ENCODE measurements at places on chromosomes 6 and 20.
A peak's percentile ranks its signal among the peaks of the same experiment; 100 is the strongest.

DNA sequence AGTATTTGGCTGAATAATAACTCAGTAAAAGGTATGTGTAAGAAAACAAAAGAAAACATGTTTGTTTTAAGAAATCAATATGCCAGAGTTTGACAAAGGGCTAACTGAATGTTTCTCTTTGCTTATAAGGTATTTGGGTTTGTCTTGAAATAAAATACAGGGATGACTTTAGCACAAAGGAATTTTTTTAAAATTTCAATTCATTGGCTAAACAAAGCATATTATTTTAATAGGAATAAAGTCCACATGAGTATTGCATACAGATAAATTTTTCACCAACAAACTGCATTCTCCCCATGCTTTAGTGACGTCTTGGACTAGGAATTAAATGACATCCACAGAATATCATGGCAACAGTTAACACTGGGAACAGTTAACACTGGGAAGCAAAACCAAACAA, 480.0 kb upstream of the JAG1 start:
- DNase-seq: no peak

DNA sequence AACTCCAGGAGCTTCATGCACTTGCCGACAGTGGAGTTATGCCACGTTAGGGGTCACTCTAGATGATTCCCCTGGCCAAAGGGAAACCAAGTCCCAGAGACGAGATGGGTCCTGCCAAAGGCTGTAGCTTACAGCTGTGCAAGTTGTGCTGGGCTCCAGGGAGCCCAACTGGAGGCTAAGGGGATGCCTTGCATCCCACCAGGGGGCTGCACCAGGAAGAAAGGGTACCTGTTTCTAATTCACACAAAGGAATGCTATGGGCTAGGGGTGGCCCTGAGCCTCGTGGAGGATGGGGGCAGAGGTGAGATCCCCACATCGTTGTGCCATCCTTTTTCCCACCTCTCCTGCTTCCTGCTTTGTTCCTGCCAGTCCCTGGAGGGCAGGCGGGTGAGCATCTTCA, 23.7 kb upstream of the SCRT2 start:
- DNase-seq: no peak

DNA sequence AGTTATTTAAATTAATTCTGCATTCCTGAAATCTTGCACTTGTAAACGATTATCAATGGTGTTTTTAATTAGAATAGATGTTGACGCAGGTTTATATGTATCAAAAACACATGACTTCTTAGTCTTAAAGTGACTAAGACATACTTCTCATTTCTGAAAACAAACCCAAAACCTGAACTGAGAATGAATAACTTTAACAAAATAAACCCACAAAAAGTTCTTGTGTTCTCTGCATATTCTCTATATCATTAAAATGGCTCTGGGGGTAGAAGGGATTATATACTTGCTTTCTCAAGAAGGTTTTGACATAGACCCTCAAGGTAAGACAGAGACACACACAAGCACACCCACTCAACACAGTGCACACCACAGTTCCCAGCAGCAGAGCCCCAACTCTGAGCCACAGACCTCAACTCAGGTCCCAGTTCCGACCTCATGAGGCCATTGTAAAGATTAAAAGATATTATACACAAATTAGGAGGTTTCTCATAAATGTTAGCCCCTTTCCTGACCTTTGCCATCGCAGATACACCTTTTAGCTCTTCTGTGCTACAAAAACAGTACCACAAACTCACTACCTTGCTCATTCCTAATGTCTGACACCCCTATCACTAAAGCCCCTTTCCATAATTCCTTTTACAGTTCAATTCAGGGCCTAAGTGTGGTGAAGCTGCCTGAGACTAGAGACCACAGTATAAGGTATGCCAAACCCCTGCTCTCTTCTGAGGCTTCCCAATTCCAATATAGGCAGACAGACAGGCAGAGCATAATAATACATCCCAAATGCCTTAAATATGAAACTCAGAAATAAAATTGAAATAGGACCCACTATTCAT, 267.8 kb downstream of the PTPRK start:
- no peak for DNase-seq

- no peak for DNase-seq
These were observed 131.4 kb downstream of the BTBD3 start for GRCh38 chr20:12049125-12049524.

GRCh38 chr20:62352402-62353288, 14.5 kb downstream of the LAMA5 start:
- DNase-seq: peak; percentile 87

- no peak for DNase-seq
These were observed 110.0 kb downstream of the GPX5 start for GRCh38 chr6:28635547-28636158.

GRCh38 chr6:148657048-148657447, 89.8 kb upstream of the UST start:
- DNase-seq: no peak

- no peak for DNase-seq
These were observed 123.4 kb downstream of the MAP7 start for GRCh38 chr6:136426627-136427377.

GRCh38 chr20:50992733-50993457, 30.0 kb downstream of the KCNG1 start:
- peak; percentile 85 for DNase-seq

GRCh38 chr6:117674503-117674902, 766 bp upstream of the NUS1 start:
- no peak for DNase-seq

GRCh38 chr6:16956361-16956760, 145.5 kb upstream of the STMND1 start:
- no peak for DNase-seq

DNA sequence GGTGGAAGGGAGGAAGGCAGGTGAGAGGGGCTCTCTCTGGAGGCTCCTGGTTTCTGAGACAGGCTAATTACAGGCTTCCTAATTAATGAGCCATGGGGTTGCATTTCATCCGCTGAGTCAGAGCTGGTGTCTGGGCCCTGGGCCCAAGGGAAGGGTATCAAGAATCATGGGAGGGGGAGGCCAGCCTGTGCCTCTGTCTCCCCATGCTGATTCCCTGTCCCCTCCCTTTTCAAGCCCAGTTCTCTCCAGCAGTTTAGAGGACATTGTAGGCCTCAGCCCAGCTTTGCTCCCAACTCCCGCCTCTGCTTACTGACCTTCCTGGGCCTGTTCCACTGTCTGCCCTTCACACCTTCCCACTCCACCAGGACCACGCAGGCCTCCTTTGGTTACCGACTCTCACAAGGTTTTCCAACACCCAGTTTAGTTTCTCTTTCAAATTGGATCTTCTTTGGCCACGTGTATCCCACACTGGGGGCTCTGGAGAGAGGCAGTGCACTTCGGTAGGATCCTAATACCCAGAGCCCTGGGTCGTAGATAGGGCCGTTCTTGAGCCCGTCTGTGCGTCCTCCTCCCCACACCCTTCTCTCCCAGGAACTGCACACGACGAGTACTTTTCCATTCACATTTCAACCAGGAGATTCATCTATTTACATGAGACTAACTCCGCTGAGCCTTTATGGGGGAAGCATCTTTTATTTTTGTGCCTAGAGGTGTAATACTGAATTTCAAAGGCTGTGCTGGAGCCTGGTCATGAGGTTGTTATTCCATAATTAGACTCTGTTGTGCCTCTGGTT, 18.2 kb upstream of the AVP start:
- no peak for DNase-seq

GRCh38 chr6:55208478-55209458, 34.5 kb downstream of the HCRTR2 start:
- peak; percentile 4 for DNase-seq

GRCh38 chr20:16571333-16571732, 1.9 kb downstream of the KIF16B start:
- no peak for DNase-seq

GRCh38 chr6:105952772-105953690, 133.1 kb upstream of the PRDM1 start:
- DNase-seq: no peak

DNA sequence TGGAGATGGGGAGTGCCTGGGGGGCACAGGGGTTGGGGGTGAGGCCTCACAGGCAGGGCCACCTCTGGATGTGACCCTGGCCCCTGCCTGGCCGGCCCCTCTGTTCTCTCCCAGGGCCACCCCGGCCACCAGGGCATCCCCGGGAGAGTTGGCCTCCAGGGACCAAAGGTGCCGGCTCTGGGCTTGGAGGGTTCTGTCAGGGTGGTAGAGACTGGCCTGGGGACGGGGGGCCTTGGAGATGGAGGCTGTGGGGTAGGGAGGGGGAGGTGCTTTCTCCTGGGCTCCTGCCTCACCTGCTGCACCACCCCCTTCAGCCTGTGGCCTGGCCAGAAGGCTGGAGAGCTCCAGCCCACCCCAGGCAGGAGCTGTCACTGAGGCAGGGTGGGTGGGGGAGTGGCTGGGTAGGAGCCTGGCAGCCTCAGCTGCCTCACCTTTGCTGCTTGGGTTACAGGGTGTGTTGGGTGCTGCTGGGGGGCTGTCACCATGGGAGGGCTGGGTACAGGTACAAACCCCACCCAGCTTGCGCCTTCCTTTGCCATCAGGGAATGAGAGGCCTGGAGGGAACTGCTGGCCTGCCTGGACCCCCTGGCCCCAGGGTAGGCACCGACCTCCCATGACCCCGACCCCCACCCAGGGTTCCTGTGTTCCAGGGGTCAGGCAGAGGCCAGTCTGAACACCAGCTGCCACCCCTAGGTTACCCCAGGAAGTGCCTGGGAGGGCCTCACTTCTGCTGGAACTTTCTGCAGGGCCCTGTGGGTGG, 32.7 kb downstream of the COL20A1 start:
- DNase-seq: no peak

DNA sequence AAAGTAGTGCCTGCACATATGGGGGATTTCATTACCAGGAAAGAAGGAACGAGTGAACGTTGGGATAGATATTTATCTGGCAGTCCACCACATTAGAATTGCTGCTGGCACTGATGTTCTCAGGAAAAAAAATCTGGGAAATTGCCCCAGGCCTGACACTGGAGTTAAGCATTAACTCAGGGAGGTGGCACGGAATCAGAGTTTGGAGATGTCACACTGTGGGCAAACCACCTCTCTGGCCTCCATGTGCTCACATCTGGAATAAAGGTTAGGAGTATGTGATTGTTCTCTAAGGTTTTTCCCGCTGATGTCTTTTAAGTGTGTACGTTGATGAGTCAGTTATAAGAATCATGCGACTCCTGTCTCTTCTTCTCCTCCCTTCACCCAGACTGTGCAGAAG, 7.9 kb downstream of the TGM3 start:
- no peak for DNase-seq

DNA sequence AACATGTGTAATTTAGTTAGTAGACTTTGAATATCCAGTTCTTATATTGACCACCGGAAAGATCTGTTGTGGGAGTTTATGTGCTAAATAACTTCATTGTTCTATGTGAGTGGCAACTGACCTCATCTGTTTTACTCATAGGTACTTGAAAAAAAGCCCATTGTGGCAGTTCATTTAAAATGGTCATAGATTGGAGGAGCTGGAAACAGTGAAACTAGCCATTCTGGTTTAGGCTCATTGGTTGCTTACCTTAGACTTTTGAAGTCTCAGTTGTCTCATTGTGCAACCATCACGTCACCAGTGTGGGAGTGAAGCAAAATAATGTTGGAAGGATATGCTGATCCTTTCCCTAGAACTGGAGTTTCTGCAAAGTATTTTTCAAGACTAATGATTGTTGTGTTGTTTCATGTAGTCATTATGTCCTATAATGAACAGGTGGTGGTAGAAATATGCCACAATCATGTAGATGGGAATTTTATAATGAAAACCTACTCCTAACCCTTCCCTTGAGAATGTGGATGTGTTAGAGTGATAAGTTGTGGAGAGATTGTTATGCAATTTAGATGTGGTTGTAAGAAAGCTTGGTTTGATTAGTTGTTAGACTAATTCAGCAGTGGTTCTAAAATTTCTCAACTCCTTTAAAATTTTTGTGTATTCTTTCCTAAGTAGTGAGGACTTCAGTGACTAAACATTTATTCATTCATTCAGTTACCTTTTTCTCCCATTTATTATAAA, 18.3 kb downstream of the DSP start:
- DNase-seq: no peak

DNA sequence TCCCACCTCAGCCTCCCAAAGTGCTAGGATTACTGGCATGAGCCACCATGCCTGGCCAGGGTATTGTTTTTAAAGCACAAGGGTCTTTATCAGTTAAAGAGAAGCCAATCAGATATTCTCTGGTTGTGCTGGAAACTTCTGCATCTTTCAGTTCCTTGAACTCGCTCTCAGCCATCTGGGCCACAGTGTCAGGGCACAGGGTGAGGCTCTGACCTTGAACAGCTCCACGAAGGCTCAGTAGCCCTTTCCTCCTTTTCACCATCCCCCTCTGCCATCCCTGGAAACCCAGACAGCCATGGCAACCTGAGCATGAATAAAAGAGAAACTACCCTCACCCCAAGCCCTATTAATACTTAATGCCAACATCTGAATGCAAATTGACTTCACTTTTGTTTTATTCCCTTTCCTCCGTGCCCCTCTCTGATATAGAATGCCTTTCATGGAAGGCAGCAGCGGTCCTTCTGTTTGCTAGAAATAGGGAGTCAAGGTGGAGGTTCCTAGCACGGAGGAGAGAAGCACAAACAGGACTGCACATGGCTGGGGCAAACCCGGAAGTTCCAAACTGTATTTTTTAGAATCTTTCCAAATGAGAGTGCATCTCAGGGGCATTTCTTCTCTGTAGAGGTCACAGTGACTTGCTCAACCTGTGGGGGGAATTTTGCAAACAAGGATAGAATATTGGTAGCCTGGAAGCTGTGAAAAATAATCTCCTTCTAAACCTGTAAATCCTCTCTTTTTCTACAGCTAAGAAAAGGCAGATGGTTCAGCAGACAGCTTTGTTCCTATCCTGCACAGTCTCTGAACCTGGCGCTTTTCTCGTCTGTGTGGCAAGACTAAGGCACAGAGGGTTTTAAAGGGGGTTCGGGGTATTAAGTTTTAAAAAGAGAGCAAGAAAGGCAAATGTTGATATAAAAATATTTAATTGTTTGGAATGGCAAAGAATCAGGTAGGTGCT, 176.4 kb upstream of the RREB1 start:
- DNase-seq: no peak

DNA sequence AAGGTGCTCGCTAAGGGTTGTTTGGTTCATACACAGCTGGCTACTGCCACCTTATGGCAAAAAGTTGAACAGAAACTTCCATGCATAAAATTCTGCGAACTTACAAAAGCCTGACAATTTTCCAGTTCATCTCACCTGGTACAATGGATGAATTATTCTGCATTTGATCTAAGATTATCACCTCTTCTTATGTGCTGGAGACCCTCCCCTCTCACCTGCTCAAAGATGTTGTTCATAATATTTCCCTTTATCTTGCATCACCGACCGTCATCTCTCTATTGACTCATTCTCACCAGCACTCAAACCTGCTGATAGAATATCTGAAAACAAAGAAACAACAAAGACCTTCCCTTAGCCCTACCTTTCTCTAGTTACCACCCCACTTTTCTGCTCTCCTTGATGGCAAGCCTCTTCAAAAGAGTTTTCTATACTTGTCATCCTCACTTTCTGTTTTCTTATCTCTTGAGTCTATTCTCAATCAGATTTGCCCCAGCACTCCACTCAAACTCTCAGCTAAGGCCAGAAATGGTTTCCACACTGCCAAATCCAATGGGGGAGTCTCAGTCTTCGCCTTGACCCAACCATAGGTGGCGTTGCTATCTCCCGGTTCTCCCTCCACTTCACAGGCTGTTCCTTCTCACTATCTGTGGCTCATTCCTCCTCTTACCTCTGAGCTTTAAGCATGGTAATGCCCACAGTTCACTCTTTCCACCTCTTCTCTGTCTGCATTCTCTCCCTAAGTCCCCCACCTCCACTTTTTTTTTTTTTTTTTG, 25.8 kb downstream of the SNRNP48 start:
- DNase-seq: peak; percentile 35
